ENCODE measurements at places on chromosomes 3 and 15. TPM values are rescaled to one million over a fixed set of nuclear protein-coding genes. Genes with fewer than 3 reads are reported as not detected.

EPHA3 gene
- under 0.01 TPM for total RNA-seq

DNA sequence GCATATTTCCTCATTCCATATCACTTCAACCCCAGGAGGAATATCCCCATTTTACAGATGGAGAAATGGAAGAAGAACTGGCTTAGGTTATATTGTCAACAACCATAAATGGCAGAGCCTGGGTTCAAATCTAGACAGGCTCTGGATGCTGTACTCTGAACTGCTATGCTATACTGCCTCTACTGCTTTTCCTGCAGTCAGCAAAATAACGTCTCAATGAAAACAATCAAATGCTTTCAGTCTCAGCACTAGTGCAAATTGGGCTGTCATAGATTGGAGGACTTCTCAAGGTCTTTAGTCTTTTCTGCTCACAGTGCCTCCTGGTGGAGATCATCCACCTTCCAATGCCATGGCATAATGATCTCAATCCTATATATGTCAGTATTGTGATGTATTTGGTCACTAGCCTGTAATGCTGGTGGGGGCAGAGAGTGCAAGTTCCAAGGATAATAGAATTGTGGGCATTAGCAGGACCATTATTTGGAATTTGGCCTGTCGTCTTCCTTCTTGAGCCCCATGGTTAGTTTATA lies 285.0 kb downstream of the CLSTN2 start:
- DNase-seq = no peak

ADCY5 gene
- not detected for total RNA-seq

DNA sequence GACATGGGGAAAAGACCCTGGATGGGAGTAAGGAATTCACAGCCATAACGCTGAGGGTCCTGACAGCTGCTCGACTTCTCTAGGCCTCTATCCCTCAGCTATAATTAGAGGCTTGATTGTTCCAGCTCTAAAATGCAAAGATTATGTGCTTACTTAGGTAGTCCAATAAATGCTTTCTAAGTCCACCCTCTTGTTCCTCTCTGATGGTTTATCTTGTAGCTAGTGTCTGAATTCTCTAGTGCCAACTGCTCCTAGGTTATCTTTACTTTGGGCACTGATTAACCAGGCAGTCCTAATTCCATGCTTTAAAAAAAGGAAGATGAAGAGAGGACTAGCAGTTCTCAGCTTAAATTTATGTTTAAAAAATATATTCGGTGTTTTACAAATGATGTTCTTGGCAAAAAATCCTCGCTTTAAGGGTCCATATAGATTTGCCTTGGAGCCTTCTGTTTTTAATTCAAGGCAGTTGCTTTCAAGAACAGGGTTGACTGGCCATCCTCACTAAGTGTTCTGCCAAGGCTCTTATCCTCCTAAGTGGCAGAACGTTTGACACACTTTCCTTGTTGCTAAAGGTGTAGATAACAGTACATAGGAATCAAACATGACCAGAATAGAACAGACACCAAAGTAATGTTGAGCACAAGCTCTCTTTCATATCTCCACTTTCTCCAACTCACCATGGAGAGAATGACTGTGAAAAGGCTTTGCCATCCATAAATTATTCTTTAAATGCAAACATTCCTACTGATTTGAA lies 60.6 kb downstream of the THRB start:
- no peak for DNase-seq

DNA sequence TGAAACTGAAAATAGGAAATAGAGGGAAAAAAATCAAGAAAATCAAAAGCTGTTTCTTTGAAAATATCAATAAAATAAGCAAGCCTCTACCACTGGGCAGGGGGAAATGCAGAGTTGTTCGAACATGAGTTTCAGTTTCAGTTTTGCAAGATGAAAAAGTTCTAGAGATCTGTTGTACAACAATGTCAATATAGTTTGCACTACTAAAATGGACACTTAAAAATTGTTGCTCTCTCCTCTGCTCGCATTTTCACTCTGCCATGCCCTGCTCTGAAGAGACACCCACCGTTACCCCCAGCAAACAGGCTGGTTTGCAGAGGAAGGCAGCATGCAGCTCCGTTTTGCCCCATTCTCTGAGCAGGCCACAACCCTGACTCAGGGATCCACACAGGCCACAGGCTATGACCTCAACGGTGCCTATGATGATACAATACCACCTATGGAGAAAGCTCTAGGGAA lies 64.5 kb downstream of the ZNF148 start:
- DNase-seq = no peak

- DNase-seq = no peak
These were observed 191.1 kb downstream of the IL20RB start for GRCh38 chr3:137148917-137149316.

DNA sequence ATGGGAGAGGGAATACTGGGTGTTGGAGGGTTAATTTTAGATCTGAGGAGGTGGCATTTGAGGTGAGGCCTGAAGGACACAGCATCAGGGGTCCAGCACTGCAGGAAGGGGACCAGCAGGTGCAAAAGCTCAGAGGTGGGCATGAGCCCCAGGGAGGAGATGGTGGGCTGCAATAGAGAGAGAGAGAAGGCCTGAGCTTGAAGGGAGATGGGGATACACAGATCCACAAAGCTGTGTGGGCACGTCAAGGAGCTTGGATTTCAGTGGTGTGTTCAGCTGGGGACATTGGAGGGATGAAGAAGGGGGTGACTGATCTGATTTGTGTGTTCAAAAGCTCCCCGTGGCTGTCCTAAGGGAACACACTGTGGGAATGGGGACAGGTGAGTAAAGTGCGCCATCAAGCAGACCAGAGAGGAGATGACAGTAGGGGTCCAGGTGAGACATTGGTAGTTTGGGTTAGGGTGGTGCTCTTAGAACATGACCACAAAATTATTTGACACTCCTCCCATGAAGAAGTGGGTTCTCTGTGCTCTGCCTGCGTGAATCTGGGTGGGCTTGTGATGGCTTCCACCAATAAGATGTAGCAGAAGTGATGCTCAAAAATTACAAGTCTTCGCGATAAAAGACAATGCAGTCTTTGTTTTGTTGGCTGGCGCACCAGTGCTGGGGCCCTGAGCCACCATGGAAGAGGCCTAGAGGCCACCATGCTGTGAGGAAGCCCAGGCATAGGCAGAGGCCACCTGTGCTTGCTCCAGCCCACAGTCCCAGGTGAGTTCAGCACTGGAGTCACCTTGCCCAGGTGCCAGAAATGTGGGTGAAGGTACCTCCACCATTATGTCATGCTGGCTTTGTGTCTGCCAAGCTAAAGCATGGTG lies 1.9 kb upstream of the WNT7A start:
- DNase-seq = no peak

- DNase-seq = no peak
These were observed 30.4 kb downstream of the BHLHE40 start for GRCh38 chr3:5009506-5010109.

DNA sequence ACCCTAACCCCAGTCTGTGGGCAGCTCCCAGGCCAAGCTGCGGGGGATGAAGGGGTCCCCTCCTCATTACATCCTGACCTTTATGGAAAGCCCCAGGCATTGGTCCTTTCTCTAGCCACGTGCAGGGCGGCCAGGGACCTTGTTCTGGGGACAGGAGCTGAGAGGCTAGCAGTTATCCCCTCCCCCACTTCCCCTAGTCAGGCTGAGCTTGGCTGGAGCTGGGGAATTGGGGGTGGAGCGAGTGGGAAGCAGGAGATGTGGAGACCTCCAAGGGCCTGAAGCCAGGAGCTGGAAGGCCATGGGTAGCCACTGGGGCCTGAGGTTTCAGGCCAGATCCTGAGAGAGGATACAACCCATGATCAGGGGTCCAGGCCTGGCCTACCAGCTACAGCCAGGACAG lies 45.8 kb downstream of the DNAH1 start:
- no peak for DNase-seq

GRCh38 chr3:10366651-10367101 lies 45.8 kb upstream of the SEC13 start:
- DNase-seq = peak; percentile 96

ALPK3 gene
- 0.26 TPM for total RNA-seq

GNAT1 gene
- 0.26 TPM for total RNA-seq

TRAIP gene
- 0.79 TPM for total RNA-seq

FBN1 gene
- total RNA-seq = 0.90 TPM

GNB4 gene
- total RNA-seq = 10.9 TPM

- no peak for DNase-seq
These were observed 55.4 kb downstream of the SEMA5B start for GRCh38 chr3:122972141-122972540.

GRCh38 chr3:64616953-64617352 lies 70.8 kb downstream of the ADAMTS9 start:
- DNase-seq = no peak

- DNase-seq = no peak
These were observed 66.6 kb upstream of the RAP2B start for GRCh38 chr3:153095441-153095840.

- DNase-seq = peak; percentile 39
These were observed 3.1 kb downstream of the ANXA2 start for GRCh38 chr15:60394689-60395097.

DNA sequence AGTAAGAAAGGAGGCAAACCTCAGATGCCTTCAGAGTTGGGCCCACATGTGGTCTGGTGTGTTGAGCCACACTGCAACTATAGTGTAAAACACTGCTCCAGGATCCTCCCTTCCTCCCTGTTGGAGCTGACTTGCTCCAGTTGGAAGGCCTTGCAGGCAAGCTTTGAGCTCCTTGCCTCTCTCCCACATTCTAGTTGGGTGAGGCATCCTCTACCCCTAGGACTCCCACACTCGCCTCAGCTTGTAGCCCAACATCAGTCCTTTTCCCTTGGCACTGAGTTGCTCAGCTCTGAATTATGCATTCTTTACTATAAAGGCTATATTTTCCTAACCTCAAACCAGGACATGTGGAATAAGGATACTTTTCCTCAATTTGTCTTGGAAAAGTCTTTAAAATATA lies 143.9 kb downstream of the NECTIN3 start:
- DNase-seq = peak; percentile 79

GRCh38 chr3:69032737-69033136 lies 19.3 kb upstream of the EOGT start:
- no peak for DNase-seq

DNA sequence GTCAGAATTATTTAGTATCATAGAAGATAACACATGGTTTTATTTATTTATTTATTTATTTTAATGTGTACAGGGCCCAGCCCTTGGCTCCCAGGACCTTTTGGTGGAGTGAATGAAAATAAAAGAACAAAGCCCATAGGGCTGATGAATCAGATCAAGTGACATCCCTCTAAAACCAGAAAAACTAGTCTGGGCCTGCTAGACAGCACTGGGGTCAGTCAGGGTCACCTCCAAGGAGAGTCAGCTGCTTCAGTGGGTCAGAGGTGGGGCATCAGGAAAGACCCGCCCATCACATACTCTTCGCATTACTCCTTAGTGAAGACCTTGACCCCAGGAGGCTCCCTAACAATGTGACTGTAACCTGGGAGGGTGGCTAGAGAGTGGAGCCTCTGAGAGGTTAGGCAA lies 12.8 kb downstream of the PPCDC start:
- DNase-seq = peak; percentile 78

GRCh38 chr3:182908471-182908870 lies 71.9 kb downstream of the DCUN1D1 start:
- DNase-seq = no peak

SEMA6D gene
- total RNA-seq = 2.6 TPM

- no peak for DNase-seq
These were observed 253.4 kb downstream of the IGSF11 start for GRCh38 chr3:118781232-118781631.

DNA sequence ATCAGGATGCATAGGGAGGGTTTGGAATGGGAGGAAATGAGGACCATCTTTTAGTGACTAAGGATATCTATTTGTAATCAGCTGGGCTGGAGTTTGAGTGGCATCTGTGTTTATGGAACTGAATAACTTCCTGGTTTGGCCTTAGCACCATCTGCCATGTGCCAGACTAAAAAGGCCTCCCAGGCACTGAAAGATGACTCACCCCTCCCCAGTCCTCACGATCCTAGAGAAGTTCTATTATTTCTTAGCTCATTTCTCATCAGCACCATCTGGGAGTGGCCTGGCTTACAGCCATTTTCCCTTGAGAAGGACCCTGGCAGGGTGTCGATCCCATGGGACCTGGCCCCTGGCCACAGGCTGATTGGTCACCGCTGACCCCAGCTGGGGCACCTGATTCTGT lies 23.9 kb upstream of the CTXND1 start:
- peak; percentile 46 for DNase-seq

GRCh38 chr3:78804251-78805037 lies 963.4 kb downstream of the ROBO1 start:
- DNase-seq = no peak

- no peak for DNase-seq
These were observed 40.4 kb upstream of the VEPH1 start for GRCh38 chr3:157543501-157544035.

- peak; percentile 32 for DNase-seq
These were observed 16.6 kb downstream of the HAPLN3 start for GRCh38 chr15:88878720-88879184.

GRCh38 chr3:149385617-149386298 lies 8.3 kb upstream of the TM4SF1 start:
- no peak for DNase-seq

DNA sequence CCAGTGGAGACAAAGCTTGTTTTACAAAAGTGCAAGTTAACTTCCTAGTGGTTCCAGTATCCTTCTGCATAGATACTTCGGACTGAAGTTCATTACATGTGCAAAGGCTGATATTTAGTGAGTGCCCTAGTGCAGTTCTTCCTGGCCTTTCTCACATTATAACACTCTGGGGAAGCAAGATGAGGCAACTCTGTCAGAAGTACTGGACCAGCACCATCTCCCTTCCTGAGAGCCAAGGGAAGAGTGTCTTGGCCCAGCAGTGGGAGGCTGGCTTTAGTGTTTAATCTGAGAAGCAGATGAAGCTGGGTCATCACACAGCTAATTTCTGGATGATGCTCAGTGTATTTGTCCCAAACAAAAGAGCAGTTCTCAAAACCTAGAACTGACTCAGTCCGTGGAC lies 397.7 kb downstream of the CACNA2D3 start:
- DNase-seq = no peak

DNA sequence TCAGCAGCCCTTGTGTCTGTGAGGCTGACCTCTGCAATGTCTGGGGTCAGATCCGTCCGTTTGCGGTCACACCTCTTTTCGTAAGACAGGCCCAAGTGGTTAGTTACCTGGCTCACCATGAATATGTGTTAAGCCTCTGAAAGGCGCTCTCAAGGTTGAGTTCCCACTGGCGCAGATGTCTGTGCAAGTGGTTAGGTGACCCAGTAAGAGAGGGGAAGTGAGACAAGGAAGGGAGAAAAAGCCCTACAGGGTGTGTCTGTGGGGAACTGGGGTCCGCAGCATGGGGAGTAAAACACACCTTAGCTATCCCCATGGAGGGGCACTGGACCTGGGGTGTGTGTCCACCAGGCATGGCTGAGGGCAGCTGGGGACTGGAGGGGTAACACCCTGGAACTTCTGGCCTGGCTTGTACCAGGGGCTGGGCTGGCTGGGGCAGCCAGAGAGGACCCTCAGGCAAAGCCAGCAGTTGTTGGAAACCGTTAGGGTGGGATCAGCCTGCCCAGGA lies 391.6 kb upstream of the PROK2 start:
- DNase-seq = no peak

GRCh38 chr15:58419803-58420524 lies 11.8 kb upstream of the LIPC start:
- no peak for DNase-seq
